ENCODE measurements at places on chromosomes 2 and 18.

GRCh38 chr18:63844254-63844653, 43.3 kb upstream of the SERPINB2 start:
- peak; percentile 16 for DNase-seq

DNA sequence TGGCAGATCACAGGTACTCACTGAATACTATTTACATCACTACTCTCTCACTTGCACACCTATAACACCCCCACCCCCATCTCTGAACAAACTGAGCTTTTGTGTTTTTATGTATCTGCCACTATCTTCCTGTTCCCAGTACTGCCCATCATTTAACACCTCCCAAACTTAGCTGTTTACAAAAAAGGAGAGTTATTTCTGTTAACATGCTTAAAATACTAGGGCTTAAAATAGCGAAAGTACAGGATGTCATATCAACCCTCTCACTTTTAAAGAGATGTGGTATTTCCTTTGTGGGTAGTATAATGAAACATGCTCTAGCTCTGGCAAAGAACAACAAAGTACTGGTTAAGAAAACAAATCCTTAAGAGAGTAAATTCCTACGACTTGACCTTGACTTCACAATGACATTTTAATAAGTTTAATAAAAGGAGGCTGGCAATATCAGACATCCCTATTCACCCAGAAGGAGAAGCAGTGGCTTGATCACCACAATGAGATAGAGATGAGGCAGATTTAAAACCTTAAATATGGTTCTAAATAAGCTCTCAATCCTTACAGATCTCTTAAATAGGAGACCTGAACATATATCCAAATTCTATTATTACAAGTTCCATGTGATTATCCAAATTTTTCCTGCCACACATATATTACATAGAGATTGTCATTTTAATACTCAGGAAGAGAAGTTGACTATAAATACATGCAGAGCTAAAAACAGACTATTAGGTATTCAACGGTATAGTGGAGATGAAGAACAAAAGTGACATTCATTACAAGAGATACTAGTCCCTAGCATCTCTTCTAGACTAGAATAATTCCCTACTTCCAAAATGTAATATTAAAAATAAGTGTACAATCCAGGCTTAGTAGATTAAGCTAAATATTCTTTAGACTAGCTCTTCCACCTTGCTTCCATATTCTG, 36.9 kb downstream of the TRAK2 start:
- DNase-seq: peak; percentile 20

DNA sequence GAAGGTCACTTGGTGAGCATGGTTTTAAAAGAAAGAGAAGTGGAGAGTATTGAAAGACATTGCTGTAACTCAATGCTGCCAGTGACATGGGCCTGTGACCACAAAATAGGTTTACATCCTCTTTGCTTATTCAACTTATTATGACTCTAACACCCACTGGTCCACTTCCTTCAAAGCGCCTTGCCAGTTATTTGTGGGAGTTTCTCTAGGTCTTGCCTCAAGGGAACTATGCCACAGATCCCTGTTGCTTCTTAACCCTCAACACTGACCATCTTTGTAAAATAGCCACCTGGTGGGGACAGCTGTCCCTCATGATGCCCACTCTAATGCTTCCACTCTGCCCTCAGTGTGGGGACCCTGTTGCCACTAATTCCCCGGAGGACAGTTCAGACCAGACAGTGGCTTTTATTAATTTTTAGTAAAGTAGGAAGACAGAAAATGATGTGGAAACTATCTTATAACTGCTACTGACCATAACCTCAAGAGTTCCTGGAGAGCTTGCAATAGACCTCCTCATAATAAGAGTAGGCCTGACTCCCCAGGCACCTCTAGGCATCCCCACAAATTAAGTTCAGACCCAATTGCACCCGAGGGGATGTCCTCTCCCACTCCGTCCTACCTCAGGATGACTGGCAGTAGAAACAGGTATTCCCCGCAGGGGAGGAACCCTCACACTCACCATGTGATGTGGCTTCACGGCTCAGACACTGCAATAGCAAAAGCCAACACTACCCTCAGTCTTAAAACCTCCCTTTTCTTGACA, 31.3 kb upstream of the SLC25A52 start:
- DNase-seq: no peak

GRCh38 chr2:56515399-56515798, 331.6 kb downstream of the CCDC85A start:
- no peak for DNase-seq

DNA sequence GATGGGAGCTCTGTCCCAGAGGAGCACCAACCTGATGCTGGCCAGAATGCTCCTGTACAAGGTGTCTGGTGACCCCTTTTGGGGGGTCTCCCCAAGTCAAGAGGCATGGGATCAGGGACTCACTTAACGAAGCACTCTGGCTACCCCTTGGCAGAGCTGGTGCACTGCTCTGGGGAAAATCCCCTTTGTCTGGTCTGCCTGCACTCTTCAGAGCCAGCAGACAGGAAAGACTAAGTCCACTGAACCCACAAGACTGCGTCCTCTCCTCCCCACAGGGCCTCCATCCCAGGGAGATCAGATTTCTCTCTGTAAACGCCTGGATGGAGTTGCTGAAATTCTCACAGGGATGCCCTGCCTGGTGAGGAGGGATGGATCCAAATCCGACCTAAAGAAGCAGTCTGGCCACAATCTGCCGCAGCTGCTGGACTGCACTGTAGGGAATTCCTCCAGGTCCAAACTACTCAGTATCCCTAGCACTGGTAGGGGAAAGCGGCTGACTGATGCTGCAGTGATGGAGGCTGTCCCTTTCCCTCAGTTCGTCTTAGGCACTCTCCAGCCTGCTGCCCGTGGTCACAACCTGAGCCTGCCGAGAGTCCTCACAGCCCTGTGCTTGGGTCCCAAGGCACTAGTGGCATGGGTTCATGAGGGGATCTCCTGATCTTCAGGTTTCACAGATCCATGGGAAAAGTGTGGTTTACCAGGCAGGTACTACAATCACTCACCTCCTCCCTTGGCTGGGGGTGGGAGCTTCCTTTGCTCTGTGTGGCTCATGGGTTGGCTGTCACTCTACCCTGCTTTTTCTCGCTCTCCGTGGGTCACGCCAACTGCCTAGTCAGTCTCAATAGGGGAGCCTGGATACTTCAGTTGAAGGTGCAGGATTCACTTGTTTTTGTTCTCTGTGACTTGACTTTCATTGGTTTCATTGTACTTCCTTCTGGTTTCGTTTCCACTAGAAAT, 98.6 kb downstream of the SLC4A10 start:
- no peak for DNase-seq

- DNase-seq: no peak
Observed at GRCh38 chr18:45171679-45172191, 443.5 kb upstream of the SLC14A2 start.

DNA sequence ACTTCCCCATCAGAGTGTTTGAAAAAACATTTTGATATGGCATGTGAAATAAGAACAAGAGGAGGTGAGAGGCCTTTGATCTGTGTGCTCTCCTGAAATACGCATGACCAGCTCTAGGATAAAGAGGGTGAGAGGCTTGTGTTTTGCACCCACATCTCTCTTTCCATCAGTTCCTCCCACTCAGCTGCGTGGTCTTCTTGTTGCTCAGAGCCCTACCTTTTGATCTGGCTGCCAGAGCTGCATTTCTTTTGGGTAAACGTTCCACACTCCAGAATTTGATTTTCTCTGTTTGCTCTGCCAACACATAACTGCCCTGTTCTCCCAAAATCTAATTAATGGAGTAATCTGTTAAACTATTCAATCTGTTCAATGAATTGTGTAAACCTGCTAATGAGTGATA, 72.0 kb upstream of the FN1 start:
- DNase-seq: no peak

GRCh38 chr2:217858519-217859491, 144.0 kb downstream of the TNS1 start:
- no peak for DNase-seq

DNA sequence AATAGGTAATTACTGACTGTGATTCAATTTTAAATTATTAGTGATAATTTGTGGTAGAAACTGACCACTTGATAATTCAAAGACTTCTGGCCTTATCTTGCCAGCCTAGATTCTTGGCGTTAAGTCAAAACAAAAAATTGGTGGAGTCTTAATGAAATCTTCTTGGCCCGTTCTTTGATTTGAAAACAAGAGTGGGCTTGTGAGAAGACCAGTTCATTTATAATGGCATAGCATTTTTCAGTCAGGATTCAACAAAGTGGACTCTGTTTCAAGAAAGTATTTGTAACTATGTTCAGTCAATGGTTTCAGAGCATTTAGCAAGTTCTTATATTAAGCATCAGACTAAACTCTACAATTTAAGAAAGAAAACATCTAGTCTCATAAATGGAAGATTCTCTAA, 26.0 kb downstream of the ITGA4 start:
- DNase-seq: no peak

GRCh38 chr2:163471947-163472346, 263.9 kb downstream of the FIGN start:
- no peak for DNase-seq

GRCh38 chr2:160970052-160970965, 189.9 kb upstream of the TANK start:
- DNase-seq: peak; percentile 6

GRCh38 chr2:112790305-112790704, 6.0 kb upstream of the IL1A start:
- no peak for DNase-seq

DNA sequence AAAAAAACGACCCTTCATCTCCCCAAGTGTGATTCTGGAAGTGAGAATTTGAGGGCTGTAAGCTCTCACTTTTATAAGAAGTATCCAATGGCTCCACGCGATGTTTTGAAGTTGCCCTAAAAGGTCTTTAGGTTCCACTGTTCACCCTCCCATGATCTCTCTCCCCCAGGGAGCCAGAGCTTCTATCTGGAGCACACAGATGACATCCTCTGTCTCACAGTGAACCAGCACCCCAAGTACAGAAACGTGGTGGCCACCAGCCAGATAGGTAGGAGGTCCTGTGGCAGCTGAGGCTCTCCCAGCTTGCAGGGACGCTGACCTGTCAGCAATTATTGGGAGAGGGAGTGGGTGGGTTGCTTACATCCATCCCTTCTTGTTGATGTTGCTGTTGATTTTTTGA, 97.8 kb downstream of the RTN4 start:
- no peak for DNase-seq

GRCh38 chr2:101307950-101308431, 510 bp downstream of the RNF149 start:
- no peak for DNase-seq

GRCh38 chr2:238247002-238247822, 7.4 kb upstream of the HES6 start:
- DNase-seq: no peak

GRCh38 chr18:37889963-37890362, 324.4 kb upstream of the CELF4 start:
- no peak for DNase-seq
